ENCODE measurements at places on chromosomes 7 and 10.

DNA sequence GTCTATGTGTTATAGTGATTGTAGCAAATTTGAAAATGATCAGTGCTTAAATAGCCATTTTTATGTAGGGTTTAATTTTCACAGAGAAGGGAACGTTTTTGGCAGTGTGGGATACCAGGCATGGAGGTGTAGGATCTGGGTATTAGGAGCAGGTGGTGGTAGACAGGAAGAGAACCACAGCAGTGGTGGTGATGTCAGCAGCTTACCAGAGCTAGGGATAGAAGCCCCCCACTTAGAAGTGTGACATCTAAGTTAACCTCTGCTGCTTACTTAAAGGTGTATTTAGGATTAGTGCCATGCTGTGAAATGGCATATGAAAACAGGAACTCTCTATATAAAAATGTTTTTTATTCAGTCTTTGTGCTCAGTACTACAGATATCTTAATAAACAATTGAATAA lies 73.8 kb downstream of the CREM start:
- DNase-seq: no peak

GRCh38 chr7:81499262-81500116 lies 270.4 kb downstream of the HGF start:
- DNase-seq: no peak

DNA sequence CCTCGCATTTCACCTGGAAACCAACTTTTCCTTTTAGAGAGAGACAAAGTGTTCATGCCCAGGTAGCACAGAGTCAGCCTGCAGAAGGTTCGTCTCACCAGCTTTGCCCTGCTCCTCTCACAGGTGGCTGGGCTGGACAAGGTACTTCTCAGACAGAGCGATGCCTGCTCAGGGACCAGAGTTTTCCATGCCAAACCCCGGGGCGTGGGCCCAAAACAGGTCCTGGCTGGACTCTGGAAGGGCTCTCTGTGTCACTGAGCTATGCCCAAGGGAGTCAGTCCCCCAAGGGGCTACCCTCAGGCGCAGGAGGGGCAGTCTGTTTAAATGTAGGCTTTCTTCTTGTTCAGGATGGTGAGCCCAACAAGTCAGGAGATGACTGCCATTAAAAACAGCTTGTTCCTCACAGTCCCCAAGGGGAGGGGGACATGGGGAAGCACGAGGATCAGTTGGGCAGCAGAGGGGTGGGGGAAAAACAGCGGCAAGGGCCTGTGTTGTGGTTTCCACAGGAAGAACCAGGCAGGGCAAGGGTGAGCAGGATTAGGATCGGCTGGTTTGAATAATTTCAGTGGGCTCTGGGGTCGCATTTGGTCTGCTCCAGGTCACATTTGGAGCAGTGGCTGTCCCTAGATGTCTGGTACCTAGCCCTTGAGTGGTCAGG lies 55.5 kb upstream of the FIGNL1 start:
- DNase-seq: no peak

DNA sequence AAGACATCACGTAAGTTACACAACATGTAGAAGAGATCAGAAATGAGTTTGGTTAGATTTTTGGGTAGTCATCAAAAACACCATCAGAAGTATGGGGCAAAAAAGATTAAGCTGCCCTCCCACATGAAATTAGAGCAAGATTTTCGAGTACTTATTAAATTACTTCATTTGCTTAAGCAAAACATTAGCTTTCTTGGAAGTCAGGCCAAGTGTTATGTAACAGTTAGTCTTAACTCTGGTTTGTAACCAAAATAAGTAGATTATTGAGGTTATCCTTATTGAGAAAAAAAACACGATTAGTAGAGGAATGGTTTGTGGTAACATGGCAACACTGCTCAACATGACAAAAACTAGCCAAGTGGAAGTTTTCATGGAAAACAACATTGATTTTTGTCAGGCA lies 37.9 kb downstream of the HBP1 start:
- DNase-seq: no peak

GRCh38 chr7:155184923-155185322 lies 112.8 kb upstream of the INSIG1 start:
- DNase-seq: no peak

GRCh38 chr7:94761451-94761850 lies 105.5 kb upstream of the SGCE start:
- no peak for DNase-seq

- no peak for DNase-seq
These were observed 70.9 kb downstream of the MBL2 start for GRCh38 chr10:52701647-52702046.

DNA sequence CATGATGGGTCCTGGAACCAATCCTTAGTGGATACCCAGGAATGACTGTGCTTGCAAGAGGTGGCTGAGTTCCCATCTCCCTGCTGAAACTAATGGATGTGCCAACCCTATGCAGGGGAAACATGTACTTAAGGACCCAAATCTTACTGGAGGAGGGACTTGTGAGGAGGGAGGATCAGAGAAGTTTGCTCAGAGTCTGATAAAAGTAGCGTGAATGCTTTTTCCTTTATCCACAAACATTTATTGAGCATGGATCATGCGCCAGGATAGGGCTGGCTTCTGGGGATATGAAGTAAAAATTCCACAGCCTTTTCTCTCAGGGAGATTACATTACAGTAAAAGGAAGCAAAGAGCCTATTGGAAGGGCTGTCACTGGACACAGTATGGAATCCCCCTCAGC lies 358.5 kb downstream of the RPS24 start:
- DNase-seq: no peak

Measured in activated T-cell treated with anti-CD3 and anti-CD28 coated beads, Interleukin-2, amount 50 U/mL, for 72 hours (primary cell).